ENCODE measurements at places on chromosomes 11 and 22.

- peak; percentile 20 for DNase-seq
Observed at GRCh38 chr11:124837491-124837856, 27.8 kb upstream of the ROBO3 start.

DNA sequence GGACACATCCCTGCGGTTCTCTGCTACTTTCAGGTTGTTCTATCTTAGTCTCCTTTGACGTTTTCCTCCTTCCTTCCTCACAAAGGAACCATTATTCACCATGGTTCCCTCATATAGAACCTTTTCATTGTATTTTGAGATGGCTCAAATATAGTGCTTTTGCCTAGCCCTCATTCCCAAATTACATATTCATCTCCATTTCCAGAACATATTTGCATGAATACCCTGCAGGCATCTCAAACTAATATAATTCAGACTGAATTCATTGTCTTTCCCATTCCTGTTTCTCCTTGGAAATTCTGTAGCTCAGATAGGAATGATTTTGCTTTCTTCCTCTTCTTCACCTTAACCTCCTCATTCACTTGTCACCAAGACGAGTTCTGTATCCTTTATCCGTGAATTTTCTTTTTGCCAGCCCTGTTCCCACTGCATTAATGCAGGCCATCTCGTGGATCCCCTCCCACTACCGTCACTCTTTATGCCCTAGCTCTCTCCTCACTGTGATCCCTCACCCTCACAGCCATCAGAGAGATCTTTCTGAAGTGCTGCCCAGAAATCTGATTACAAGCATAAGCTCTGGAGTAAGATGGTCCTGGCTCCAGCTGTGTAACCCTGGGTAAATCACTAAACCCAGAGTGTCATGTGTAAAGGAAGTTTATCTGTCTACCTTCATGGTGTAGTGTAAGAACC, 23.3 kb downstream of the PIWIL4 start:
- DNase-seq = no peak

DNA sequence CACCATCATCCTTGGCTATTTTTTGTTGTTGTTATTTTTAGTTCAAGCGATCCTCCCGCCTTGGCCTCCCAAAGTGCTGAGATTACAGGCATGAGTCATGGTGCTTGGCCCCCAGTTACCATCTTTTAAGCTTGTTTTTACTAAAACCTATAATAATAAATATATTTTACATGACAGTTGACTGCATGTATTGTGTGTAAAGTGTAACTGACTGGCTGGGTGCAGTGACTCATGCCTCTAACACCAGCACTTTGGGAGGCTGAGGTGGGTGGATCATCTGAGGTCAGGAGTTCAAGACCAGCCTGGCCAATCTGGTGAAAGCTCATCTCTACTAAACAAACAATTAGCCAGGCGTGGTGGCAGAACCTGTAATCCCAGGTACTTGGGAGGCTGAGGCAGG, 386.2 kb downstream of the TENM4 start:
- no peak for DNase-seq

- no peak for DNase-seq
Observed at GRCh38 chr11:67301951-67302516, 1.3 kb upstream of the SSH3 start.

GRCh38 chr22:35150183-35151107, 84.5 kb downstream of the ISX start:
- DNase-seq = peak; percentile 80

- no peak for DNase-seq
Observed at GRCh38 chr11:96748639-96749370, 359.0 kb downstream of the JRKL start.

DNA sequence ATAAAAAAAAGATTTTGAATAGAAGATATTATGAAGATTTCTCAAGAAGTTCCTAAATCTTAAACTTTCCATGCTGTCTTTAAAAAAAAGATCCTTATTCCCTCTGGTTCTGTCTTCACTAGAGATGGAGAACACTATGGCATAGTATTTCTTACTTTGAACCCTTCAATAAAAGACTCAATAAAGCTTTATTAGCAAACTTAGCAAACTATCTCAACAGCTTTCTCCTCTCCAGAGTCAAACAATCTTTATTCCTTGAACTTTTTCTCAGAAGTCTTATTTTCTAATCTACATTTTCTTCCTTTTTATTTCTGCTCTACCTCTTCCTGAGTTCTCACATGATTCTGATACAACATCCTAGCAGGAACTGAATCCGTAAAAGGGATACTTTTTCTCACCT, 21.8 kb upstream of the P4HA3 start:
- no peak for DNase-seq

DNA sequence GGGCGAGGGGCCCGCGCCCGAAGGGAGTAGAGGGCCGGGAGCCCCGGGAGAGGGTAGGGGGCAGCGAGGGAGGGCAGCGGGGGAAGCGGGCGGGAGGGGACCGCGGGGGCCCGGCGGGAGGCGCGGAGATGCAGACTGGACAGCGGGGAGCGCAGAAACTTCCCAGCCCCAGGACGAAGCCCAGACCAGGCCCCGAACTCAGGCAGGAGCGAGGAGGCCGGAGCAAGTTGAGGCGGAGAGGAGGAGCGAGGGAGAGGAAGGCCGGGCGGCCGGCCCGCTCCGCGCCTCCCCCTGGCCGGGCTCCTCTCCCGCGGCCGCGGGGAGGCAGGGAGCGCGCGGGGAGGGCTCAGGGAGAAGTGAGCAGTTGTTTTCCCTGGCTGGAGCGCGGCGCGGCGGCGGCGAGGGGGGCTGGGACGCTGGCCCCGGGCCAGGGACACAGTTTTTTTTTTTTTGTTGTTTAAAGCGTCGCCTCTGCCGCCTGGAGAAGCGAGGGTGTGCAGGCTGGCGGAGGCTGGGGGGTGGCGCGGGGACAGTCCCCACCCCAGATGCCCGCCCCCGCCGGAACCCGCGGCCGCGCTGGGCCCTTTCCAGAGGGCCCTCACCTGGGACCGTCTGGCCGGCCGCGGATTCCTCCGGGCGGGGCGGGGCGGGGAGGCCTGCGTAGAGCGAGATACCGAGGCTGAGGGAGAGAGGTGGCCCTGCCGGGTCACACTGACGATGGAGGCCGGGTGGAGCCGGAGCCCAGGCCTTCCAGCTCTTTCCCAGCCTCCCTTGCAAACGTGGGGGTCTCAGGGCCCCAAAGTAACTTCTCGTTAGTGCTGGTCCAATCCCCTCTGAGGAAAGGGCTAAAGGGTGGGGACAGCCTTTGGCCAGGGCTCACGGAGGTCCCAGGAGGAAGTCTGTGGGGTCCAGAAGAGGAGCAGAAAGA, at the start of gene LTBP3:
LTBP3 (minus strand) TSS at position 358 of the 928 bp plus-strand sequence. CDS start 400 bp downstream, outside the sequence.
- DNase-seq = no peak

DNA sequence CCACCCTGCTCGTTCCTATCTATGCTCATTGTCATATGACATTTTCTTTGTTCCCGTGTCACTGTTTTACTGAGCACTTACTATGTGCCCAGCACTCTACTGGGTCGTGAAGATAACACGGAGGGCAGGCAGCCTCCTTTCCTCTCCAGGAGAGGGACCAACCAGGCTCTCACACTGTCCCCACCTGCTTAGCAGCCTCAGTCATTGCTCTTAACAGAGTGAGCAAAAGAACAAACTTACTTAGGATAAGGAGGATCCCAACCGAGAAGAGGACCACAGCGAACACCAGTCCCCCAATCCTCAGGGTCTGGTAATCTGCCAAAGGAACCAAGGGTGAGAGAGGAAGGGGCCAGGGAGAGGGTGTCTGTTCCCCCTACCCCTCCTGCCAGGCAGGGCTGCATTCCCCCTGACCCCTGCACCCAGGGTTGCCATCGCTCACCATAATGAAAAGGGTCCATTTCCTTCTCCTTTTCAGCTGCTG, 17.0 kb upstream of the FXYD2 start:
- no peak for DNase-seq
